ENCODE measurements at places on chromosomes 2 and 18. TPM values are rescaled to one million over a fixed set of nuclear protein-coding genes. Genes with fewer than 3 reads are reported as not detected.

Gene AGPS
- total RNA-seq = 33.9 TPM

Gene DSC2
- total RNA-seq = 2.1 TPM

Gene HOXD3
- total RNA-seq = 11.4 TPM

Gene TRIM43
- not detected for total RNA-seq

Gene TUBA3E
- total RNA-seq = not detected

Gene FBXO48
- 0.60 TPM for total RNA-seq
